Muscle of leg (tissue), 16 donors: ENCODE measurements at places on chromosomes 5 and 9.

GRCh38 chr9:105975886-105976645 lies 281.7 kb downstream of the TMEM38B start:
- peak; percentile 96 for DNase-seq

- no peak for DNase-seq
Measured at GRCh38 chr5:67858471-67859031, 357.0 kb upstream of the PIK3R1 start.

- DNase-seq = no peak
Measured at GRCh38 chr5:153885141-153885540, 153.6 kb downstream of the FAM114A2 start.

- DNase-seq = peak; percentile 94
Measured at GRCh38 chr5:82641331-82642003, 363.3 kb upstream of the RPS23 start.

- DNase-seq = peak; percentile 94
Measured at GRCh38 chr5:35938568-35939227, at the start of gene CAPSL. CAPSL (minus strand) TSS chr5:35938622; CDS start chr5:35921120, 17,502 bp downstream.

- peak; percentile 19 for DNase-seq
Measured at GRCh38 chr5:35029333-35029732, 18.4 kb downstream of the AGXT2 start.

- DNase-seq = no peak
Measured at GRCh38 chr5:132011622-132012343, at the start of gene ACSL6. ACSL6 (minus strand) TSS chr5:132011658; CDS start chr5:132011553, 105 bp downstream.

DNA sequence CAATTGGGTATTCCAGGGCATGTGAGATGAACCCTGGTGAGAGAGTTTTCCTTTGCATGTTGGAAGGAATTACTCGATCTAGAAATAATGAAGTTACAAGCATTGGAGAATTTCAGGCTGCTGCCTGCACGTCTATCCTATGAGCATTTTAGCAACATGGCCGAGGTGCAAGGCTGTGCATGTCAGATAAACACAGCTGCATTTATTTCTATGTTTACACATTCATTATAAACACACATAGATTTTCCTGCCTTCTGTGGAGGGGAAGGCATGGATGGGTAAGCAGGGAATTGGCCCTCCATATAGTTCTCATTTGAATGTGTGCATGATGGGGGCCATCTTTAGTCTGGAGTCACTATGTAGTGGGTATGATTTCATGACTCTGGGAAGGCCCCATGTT lies 42.3 kb downstream of the AOPEP start:
- DNase-seq = no peak

DNA sequence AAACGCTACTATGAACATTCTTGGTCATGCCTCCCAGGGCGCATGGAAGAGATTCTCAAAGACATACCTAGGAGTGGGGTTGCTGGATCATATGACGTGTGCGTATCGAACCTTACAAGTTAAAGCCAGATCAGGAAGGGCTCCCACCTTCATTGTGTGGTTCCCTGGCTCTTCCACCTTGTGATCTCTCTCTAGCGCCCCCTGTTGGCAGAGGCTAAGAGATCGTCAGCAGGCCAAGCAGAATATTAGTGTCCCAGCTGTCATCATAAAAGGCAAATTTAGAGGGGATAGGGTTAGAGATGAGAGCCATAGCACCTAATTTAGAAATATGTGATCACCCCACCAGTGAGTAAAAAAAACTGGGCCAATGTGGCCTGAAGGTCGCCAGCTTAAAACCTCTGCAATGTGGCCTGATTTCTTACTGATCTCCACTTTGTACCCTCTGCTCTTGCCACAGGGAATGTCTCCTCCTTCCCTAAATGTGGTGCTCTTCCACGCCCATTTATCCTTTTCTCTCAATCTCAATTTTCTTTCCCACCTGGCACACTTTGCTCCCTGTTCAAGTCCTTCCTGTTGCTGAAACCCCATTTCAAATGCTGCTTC lies 91.7 kb upstream of the SHB start:
- peak; percentile 53 for DNase-seq

- DNase-seq = peak; percentile 95
Measured at GRCh38 chr9:129143031-129143927, 32.1 kb downstream of the PTPA start.

GRCh38 chr9:87683751-87684626 lies 41.9 kb upstream of the CTSL start:
- no peak for DNase-seq

DNA sequence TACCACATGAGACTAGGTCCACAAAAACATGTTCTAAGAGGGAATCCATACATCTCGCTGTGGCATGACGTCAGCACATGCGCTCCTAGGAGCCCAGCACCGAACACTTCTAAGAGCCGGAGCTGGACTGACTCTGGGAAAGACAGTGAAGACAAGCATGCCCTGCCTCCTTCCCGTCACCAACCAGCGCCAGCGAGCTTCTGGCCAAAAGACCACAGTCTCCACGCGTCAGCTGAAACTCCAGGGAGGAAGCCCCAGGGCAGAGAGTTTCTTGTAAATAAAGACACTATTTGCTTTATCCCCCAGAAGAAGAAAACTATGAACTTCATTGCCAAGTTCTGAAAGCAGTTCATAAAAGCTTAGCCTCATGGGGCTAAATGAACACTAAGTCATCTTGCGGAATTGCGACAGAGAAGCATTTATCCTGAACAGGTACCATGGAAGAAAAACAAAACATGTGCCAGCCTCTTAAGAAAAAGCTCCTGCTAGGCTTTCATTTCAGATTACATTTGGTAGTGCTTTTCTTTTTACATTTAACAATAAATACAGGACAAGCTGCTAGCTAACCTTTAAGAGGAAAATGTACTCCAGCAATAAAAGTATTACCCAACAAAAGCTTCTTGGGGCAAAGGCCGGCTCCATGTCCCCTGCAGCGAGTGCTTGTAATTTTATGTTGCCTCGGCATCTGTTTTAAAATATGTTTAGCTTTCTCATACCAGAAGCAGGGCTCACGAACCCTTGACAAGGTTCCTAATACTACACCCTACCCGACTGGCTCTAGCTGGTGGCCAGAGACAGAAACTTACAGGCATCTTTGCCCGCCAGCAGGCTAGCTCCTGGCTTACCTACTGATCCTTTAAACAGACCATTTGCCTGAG lies 96.5 kb downstream of the PRRT1B start:
- peak; percentile 48 for DNase-seq

DNA sequence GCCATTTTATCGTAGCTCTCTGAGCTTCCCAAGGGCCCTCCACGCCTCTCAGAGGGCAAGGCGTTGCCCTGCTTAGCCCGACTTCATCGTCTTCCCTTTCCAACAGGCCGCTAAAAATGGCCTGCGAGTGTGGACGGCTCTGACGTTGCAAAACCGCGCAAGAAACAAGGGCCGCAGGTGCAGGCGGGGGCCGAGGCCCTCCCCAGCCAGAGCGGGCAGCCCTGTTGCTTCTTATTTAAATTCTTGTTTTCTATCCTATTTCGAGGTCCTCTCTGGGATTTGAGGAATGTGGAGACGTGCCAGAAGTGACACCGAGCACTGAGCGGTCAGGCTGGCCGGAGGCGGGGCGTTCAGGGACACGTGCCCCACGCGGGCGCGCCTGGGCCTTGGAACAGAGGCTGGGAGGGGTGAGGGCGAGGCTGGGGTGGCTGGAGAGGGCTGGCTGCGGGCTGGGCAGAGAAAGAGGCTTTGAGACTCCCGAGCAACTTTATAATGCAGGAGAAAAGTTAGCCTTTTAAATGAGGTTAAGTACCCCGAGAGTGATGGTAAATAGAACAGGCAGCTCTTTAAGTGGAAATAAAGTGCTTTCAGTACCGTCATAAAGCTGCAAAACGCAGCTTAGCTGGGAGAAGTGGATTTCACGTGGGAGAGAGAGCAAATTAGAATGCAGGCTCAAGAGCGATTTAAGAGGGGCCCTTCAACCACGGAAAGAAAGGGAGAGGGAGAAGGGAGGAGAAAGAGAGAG lies 243.6 kb downstream of the AUH start:
- DNase-seq = peak; percentile 90

- DNase-seq = no peak
Measured at GRCh38 chr5:96984506-96985192, 48.8 kb downstream of the LNPEP start.

GRCh38 chr9:126906091-126906490 lies 8.5 kb upstream of the RALGPS1 start:
- no peak for DNase-seq

DNA sequence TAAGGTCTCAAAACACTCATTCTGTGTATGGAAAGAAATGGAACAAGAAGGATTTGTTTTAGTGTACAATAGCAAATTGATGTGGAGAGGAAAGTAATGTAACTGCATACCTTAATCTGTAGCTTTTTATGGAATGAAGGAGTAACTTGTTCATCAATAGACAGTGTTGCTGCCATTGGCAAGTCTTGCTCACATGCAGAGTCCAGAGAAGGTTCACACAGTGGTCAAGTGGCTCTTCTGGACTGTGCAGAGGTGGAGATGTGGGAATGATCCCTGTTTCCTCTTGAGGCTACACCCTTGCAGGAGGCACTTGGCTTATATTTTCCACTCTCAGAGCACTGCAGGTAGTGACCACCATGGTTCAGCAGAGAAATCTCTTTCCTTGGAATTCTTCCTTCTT lies 132.9 kb upstream of the ANKH start:
- DNase-seq = no peak

GRCh38 chr5:173997331-173997730 lies 8.4 kb downstream of the C5orf47 start:
- no peak for DNase-seq

DNA sequence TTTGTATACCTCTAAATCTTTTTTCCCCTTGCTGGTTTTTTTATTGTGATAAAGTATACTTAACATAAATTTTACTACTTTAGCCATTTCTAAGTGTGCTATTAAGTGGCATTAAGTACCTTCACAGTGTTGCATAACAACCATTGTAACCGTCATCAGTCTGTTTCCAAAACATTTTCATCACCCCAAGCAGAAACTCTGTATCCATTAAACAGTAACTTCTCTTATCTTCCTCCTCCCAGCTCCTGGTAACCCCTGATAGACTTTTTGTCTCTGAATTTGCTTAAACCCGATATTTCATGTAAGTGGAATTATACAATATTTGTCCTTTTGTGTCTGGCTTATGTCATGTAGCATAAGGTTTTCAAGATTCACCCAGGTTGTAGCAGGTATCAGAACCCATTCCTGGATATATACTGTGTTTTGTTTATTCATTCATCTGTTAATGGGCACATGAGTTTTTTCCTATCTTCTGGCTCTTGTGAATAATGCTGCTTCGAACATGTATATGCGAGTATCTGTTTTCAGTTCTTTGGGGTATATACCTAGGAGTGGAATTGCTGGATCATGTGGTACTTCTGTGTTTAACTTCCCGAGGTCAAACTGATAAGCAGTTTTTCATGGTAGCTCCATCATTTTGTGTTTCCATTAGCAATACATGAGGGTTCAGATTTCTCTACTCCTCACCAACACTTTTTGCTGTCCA lies 66.4 kb downstream of the EHMT1 start:
- no peak for DNase-seq

- no peak for DNase-seq
Measured at GRCh38 chr9:127370672-127371648, 26.0 kb upstream of the SLC2A8 start.

- DNase-seq = no peak
Measured at GRCh38 chr9:35714123-35714522, 17.9 kb downstream of the TLN1 start.

DNA sequence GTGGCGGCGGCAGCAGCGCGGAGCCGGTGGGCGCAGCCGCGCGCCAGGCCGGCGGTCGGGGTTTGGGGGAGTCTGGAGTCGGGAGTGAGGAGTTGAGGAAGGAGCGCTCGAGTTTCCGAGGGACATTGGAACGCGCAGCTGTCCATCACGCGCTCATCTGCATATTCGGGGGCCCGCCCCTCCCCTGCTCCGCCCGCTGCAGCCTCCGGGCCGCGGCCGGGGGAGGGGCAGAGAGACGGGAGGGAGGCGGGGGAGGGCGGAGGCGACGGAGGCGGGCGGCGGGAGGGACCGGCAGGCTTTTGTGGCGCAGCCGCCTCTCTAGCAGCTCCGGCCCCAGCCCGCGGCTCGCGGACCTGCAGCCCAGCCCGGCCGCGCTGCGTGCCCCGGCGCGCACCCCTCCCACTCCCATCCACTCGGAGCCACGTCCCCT lies at the start of gene IRX2:
Gene IRX2 (minus strand): TSS at position 86 of the 430 bp plus-strand sequence. CDS start 264 bp downstream, outside the sequence.
- peak; percentile 94 for DNase-seq

- DNase-seq = peak; percentile 80
Measured at GRCh38 chr9:2291980-2292704, 277.0 kb downstream of the SMARCA2 start.

GRCh38 chr9:16321461-16322119 lies 548.9 kb downstream of the BNC2 start:
- DNase-seq = no peak

DNA sequence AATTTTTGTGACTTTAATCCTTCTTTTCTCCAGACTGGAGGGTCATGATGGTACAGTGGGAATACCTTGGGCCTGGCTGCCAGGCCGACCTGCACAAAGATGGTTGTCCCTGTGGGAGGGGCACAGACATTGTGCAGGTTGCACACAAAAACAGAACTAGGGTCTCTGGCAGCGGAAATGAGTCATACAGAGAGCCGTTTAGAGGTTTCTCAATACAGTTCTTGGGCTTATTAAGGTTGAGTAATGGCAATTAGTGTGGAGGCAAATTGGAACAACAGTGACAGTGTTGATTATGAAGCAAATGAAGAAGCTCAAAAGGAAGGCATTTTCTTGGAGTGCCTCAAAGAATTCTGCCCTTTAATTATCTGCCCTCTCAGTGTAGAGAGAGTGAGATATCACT lies 173.6 kb downstream of the TENT4A start:
- no peak for DNase-seq

DNA sequence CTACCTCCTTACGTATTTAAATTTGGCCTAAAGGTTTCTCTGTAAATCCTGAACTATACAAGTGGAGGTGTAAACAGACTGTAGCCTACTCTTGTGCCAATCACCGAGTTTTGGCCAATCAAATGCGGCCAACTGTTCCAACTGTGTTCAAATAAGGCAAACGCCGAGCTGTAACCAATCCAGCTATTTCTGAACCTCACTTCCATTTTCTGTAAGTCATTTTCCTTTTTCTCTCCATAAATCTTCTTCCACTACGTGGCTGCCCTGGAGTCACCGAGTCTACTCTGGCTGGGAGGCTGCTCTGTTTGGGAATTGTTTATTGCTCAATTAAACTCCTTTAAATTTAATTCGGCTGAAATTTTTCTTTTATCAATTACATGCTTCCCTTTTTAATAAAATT lies 58.4 kb downstream of the S1PR3 start:
- DNase-seq = no peak

GRCh38 chr9:131270171-131271015 lies 5.9 kb downstream of the FAM78A start:
- peak; percentile 87 for DNase-seq

GRCh38 chr9:114310471-114311450 lies 12.1 kb upstream of the ORM1 start:
- DNase-seq = no peak

- DNase-seq = no peak
Measured at GRCh38 chr9:81804306-81804705, 115.0 kb upstream of the TLE1 start.

DNA sequence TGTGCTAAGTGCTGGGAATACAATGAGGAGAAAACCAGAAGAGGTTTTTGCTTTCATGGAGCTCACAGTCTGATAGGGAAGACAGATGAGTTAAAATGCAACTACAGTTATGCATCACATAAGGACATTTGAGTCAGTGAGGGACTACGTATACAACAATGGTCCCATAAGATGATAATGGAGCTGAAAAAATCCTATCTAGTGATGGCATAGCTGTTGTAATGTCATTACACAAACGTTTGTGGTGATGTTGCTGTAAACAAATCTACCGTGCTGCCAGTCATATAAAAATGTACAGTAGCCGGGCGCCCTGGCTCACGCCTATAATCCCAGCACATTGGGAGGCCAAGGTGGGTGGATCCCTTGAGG lies 110.1 kb upstream of the RAD23B start:
- no peak for DNase-seq

- no peak for DNase-seq
Measured at GRCh38 chr9:8206720-8207119, 407.1 kb upstream of the DMAC1 start.
